ENCODE measurements at places on chromosomes 12 and 14.

- DNase-seq, result no peak
Observed at GRCh38 chr14:77615361-77616132, 890 bp downstream of the SPTLC2 start.

DNA sequence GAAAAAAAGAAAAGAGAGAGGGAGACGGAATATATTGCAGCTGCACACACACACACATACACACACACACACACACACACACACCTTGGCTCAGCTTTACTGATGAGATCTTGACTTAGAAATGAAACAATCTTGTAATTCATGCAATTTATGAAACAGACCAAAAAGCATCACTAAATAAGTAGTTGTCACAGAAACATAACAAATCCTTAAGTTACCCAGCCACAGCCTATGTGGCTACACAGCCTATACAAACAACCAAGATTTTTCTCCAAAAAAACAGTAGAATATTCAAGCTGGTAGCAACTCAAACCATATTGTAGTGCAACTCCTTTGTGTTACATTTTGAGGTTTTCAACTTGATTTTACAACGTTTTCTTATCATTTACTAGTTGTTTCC, 37.9 kb upstream of the GNG2 start:
- DNase-seq, result no peak

- no peak for DNase-seq
Observed at GRCh38 chr12:5246196-5246595, 185.7 kb upstream of the NTF3 start.

- no peak for DNase-seq
Observed at GRCh38 chr14:94562941-94563883, 2.0 kb downstream of the SERPINA4 start.

GRCh38 chr12:19168644-19169043, 39.1 kb downstream of the PLEKHA5 start:
- DNase-seq, result no peak

DNA sequence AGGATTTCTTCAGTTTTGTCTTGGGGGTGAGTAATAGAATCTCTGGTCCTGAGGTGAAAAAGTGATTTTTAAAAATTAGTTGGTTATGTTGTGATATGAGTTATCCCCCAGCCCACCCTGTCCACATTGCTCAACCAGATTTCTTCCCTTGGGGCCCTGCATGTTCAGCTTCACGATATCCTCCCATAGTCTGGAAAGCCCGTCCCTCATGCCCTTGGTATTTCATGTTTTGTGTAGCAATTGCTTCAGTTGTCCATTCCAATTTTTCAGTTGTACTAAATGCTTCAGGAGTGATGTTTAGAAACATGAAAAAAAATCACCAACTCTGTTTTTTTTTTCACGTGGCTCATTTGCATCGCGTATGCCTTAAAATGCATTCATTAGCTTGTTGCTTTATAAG, 17.5 kb upstream of the BICD1 start:
- DNase-seq, result no peak

- no peak for DNase-seq
Observed at GRCh38 chr12:58372298-58372697, 430.9 kb downstream of the ATP23 start.

DNA sequence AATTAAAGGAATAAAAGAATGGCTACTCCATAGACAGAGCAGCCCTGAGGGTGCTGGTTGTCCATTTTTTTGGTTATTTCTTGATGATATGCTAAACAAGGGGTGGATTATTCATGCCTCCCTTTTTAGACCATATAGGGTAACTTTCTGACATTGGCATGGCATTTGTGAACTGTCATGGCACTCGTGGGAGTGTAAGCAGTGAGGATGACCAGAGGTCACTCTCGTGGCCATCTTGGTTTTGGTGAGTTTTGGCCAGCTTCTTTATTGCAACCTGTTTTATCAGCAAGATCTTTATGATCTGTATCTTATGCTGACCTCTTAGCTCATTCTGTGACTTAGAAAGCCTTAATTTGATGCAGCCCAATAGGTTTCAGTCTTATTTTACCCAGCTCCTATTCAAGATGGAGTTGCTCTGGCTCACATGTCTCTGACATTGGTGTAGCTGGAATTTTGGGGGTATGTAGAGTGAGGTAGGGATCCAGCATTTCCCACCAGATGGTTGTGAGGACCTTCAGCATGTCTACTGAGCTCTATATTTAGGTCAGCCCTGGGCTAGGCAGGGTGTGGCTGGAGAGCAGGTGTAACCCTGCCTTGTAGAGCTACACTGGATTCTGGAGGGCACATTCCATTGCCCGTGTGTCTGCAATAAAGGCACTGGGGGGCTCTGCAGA, 103.5 kb upstream of the SLC38A2 start:
- no peak for DNase-seq

DNA sequence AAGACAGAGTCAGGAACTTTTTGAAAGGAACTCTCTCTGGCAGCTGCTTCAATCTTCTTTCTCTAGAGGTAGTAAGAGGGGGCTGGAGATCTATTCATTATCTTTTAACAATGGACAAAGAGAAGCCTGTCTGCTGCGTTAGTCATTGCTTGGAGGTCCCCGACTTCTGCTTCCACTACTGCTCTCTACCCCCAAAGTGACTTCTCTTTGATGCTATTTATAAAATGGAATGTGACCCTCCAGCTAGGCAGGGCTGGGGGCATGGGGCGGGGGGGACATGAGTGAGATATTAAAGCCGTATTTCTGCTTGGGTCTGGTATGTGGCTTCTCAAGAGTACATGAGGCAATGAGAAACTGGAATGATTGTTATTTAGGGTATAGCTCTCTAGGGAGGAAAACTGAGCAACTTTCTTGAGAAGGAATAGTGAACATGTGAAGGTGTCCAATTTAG, 41.4 kb upstream of the NUDT4 start:
- no peak for DNase-seq

DNA sequence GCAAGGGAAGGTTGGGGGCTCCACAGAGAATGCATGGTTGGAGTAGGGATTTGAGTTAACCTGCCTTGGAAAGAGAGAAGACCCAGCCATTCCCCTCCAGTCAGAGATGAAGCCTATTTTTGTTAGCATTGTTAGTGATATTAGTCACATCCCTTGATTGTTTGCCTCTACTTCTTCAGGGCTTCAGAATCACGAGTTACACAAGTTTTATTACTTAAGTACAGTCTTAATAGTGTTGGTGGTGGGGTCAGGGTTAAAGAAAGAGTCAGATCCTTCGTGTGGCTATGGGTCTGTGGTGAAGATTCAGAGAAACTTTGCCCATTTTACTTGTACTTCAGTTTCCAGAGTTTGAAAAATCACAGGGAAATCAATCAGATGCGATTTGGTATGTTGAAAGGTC, 363.1 kb downstream of the LRIG3 start:
- no peak for DNase-seq

DNA sequence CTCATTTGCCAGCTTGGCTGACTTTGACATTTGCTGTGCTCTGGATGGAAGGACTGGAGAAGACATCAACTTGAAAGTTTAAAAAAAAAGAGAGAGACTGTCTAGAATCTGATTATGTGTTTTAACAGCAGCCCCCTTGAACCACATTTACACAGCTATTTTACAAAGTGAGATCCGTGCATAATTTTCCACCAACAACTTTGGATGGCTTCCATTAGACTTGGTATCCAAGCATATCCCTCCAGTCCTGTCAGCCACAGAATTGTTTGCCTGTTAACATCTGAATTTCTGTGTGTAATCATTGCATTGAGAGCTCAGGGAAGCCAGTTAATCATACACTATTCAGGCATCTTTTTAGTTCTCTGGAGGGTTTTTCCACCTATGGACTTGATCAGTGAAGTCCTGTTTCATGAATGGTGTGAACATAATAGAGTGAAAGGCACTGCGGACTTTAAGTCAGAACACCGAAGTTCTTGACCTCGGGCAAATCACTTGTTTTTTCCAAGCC, 93.7 kb downstream of the SAMD4A start:
- no peak for DNase-seq

DNA sequence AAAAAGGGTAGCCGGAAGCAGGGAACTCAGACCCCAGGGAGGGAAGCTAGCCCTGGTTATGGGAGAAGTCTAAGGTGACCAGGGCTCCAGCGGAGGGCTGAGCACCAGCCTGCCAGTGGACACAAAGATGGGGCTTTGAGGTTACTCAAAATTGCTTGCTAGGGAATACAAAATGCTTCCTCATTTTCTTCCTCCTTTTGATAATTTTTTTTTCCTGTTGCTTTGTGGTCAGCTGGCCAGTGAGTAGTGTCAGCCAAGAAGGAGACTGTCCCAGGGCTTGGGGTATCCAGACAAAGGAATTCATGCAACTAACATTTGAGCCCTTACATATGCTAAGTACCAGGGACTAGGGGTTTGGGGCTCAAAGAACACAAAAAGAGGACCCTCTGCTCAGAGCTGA, 206.2 kb downstream of the PPM1H start:
- DNase-seq, result no peak

DNA sequence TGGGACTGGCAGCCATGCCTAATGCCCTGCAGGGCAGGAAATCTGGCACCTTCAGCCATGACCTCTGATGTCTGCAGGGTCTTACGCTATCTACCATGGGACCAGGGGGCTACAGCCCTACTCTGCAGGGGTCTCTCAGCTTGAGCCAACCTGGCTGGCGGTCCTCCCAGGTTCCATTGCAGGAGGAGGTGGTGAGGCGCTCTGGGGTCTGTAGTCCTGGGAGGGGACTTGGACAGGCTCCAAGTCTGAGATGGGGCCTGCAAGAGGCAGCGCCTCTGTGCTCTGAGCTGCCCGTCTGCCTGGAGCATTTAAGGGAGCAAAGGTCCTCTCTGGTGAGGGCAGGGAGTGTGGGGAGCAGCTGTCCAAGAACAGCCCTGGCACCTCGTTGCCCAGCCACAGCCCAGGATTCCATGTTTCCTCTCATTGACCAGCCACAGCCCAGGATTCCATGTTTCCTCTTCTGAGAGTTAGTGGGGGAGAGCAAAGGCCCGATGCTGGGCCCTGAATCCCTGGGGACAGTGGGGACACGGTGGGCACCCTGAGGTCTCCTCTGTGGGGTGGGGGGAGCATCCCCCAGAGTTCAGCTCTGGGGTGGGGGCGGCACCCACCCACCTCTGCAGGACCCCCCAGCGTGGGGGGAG, 655 bp downstream of the PLD4 start:
- no peak for DNase-seq

- DNase-seq, result no peak
Observed at GRCh38 chr14:28779456-28779855, 12.9 kb downstream of the FOXG1 start.

GRCh38 chr12:124722878-124723277, 140.8 kb downstream of the SCARB1 start:
- DNase-seq, result no peak

DNA sequence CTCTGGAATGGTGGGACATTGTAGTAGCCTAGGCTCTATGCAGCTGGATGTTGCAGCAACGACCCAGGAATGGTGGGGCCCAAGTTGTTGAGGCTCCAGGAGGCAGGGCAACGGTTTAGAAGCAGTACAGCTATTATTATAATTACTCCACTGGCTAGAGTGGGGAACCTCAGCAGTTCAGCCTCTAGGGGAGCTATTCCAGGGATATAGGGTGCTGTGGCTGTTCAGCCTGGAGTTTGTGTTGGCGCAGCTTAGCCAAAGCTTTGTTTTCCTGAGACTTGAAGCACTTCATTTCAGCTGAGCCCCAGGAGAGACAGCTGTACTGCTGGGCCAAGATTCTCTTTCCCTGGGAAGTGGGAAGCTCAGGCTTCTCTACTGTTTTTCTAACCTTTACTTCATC, 1023.0 kb upstream of the ATXN7L3B start:
- DNase-seq, result no peak

DNA sequence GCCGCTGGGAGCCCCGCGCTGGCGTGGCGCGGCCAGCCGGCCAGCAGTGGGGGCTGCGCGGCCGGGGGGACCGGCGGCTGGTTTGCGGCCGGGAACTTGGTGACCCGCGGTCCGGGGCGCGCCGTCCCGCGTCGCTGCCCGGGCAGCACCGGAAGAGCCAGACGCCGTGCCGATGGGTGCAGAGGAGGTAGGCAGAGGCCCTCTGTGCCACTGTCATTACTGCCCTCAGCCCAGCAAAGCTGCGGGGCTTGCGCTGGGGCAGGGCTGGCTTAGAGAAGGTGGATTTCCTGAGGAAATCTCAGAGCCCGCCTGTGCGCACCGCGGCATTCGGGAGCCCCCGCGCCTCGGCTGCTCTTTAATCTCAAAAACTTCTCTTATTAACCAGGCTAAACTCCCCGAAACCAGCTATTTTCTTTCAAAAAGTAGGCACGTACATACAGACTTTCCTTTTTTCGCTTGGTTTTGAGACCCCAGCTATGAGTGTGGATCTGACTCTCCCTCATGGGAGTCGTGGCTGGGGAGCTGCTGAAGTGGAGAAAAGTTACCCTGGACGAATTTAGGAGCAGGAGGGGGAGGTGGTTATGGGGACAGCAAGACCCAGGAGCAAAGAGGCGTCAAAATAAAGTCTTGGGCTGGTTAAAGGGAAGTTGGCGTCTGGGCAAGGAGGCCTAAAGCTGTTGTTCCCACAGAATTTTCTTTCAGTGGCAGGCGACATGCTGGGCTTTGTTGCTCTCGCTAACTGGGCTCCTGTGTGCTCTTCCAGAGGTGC, 802 bp downstream of the SUSD6 start:
- DNase-seq, result no peak

DNA sequence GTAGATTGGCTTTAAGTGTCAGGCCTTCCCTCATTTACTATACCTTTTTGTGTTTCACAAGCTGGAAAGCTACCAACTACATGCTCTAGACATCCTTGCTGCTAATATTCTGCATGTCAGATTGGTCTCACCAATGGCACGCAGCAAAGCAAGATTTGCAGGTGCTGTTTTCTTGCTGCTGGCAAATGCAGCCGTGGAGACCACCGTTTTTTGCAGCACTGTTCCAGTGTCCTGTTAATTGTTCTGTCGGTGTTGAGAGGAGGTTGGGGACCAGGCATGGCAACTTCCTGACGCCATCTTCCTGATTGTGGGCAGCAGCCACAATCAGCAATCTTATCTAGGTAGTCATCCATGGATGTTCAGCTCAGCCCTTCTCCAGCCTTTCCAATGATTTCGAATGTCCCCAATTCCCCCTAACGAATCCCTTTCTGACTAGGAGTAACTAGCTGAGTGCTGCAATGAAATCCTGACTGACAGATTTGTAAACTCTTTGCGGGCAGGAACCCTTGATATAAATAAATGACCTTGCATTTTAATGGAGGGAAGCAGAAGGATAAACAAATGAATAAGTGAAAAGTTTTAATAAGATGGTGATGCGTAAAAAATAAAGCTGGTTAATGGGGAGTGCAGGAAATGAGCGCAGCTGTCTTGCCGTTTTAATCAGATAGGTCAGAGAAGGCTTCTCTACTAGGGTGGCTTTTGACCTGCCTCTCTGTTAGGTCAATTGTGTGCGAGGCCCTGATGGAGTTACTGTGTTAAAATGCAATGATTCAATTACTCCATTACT, 574 bp upstream of the CRADD start:
- no peak for DNase-seq

DNA sequence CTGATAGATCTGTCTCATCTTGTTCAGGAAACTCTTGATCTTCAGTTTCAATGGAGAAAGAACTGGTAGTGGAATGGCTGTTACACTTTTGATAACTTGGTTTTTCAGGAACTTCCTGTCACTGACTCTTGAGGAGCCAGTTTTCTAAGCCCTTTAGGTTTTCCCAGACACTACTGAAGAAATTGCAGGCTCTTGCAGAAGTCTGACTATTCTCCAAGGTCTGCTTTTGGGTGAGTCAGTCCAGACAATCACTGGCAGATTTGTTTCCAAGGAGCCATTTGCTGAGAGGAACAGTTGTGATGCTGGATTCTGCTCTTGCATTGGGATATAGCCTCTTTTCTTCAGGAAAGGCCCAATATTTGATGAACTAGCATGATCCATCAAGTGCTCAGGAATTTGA, 468.0 kb downstream of the FUT8 start:
- no peak for DNase-seq

Data from activated CD8-positive, alpha-beta memory T cell treated with anti-CD3 and anti-CD28 coated beads for 1 hour (primary cell).